ENCODE measurements at places on chromosomes 3 and 15.

GRCh38 chr15:98120561-98120960 lies 160.1 kb downstream of the ARRDC4 start:
- DNase-seq = no peak

DNA sequence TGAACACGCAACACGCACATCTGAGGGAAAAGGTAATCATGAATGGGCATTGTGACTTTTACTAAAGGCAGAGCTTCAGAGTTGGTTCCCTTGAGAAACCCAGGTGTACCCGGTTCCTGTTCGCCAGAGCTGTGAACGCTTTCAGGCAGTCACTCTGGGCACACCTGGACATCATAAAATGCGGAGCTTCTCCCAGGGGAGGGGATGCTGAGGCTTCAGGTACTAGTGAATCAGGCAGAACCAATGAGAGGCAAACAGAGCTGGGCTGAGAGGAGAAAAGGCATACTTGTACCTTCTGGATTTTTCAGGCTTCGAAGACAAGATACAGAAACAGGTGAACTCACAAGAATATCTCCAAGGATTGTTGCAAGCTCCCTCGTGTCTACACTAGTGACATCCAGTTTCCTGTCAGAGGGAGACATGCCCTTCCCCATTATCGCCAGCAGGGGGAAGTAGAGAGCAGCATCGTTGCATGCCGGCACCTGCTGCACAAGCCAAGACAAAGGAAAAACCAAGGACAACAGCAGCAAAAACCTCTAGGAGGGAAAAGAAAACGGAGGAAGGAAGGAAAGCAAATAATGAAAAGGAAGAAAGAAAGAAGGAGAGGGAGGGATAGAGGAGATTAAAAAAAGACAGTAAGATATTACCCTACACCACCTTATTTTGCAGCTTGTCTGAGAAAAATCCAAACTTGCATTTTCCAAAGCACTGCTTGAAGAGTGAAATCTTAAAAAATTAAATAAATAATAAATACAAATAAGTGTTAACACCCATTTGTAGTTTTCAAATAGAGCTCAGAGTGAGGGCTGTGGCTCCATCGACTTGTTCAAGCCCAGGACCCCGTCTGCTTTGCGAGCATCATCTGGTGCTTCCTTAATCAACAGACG lies 2.0 kb downstream of the AHSG start:
- DNase-seq = peak; percentile 38

DNA sequence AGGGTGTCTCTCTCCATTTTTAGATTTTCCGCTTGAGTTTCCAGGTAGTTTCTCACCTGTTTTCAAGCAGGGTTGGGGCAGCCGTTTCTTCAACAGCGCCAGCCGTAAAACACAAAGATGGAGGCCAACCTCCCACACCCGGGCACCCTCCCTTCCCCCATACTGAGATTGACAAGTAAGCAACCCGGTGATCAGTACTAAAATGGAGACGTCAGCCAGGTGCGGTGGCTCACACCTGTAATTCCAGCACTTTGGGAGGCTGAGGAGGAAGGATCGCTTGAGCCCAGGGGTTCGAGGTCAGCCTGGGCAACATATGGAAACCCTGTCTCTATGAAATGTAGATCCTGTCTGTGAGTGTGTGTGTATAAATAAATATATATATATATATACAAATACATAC lies 903 bp upstream of the ZSCAN2 start:
- no peak for DNase-seq

- no peak for DNase-seq
These were observed 10.7 kb upstream of the CNTN6 start for GRCh38 chr3:1082108-1082507.

DNA sequence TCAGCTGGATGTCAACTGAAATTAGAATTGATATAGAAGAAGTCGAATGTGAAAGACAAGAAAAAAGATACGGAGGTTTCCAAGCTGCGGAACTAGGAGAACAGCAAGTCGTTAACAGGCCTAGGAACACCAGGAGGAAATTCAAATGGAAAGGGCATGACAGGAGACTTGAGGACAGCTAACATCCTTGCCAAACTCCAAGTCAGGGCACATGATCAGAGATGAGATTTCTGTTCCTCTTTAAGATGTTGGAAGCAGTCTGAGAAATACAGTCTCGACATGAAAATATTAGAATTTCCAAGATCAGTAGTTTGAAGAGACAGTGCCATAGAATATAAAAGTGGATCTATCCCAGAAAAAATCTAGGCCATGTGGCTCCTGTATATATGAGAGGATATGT lies 5.0 kb downstream of the MYO5A start:
- no peak for DNase-seq

DNA sequence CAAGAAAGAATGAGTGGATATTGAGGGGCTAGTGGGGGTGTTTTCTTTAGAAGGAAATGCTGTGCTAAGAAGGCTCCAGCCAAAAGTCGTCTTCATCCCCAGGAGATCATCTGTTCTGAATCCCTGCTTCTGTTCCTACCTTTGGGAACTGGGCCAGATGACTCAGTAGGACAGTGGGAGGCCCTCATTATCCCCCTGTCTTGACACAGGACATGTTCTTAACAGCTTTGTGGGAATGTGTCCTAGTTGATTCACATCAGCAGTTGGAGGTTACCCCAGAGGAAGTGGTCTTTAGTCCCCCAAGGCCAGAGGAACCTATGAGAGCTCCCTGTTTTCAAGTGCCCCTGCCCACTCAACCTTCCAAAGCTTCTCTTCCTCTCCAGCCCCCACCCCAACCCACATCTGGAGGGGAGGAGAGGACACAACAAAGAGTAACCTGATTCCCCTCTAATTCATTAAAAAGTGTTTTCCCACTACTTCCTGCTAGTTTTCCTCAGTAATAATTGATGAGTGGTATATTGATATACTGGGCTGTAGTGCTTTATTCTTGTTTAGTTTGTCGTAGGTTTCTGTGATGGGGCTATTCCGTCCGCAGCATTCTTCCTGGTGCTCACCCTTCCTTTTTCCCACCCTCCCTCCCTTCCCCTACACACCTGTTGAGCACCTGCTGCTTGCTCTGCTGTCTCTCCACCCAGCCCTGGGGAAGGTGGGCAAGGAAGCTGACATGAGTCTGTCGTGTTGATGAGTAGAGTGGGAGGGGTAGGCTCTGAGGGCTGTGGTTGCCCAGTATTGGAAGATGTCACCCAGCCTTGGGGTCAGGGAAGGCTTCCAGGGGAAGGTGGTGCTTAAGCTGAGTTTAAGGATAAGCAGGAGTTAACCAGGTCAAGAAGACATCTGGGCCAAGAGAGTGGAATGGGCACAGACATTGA lies 9.3 kb downstream of the PXYLP1 start:
- DNase-seq = no peak

DNA sequence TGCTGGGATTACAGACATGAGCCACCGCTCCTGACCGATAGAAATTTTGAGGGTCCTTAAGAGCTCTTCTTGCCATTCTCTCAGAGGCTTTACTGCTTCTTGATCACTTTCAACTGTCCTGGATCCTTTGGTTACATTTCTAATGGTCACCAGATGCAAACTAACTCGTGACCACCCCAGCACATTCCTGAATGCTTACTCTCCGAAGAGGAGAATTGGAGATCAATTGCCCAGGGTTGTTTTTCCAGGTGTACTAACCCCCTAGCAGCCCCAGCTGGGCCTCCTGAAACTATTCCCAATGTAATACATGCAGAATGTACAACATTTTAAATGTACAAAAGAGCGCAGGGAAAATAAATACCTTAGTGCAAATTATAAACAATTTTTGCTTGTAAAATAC lies 65.1 kb upstream of the TBL1XR1 start:
- no peak for DNase-seq

Measured in stimulated activated CD8-positive, alpha-beta memory T cell treated with anti-CD3 and anti-CD28 coated beads, Interleukin-15, amount 100 ng/mL, for 48 hours (primary cell).